ENCODE measurements at places on chromosomes 7 and 10. TPM values are rescaled to one million over a fixed set of nuclear protein-coding genes. Genes with fewer than 3 reads are reported as not detected.

NUTM2E gene
- 1.3 TPM for total RNA-seq

DNA sequence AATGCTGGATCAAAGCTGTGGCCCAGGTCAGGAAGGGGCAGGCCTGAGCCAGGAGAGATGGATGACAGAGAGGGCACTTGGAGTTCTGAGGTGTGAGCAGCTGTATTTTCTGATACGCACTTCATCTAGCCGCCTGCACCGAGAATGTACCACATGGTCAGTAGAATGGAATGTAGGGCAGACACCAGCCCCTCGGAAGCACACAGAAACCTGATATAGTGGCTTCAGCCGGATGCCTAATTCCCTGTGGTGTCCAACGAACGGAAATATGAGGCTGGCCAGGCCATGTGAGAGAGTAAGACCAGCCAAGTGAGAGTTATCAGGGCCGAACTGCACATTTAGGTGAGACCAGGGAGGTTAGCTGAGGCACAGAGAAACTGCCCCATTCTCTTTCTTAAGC lies 46.7 kb upstream of the PLCE1 start:
- peak; percentile 39 for DNase-seq

DNA sequence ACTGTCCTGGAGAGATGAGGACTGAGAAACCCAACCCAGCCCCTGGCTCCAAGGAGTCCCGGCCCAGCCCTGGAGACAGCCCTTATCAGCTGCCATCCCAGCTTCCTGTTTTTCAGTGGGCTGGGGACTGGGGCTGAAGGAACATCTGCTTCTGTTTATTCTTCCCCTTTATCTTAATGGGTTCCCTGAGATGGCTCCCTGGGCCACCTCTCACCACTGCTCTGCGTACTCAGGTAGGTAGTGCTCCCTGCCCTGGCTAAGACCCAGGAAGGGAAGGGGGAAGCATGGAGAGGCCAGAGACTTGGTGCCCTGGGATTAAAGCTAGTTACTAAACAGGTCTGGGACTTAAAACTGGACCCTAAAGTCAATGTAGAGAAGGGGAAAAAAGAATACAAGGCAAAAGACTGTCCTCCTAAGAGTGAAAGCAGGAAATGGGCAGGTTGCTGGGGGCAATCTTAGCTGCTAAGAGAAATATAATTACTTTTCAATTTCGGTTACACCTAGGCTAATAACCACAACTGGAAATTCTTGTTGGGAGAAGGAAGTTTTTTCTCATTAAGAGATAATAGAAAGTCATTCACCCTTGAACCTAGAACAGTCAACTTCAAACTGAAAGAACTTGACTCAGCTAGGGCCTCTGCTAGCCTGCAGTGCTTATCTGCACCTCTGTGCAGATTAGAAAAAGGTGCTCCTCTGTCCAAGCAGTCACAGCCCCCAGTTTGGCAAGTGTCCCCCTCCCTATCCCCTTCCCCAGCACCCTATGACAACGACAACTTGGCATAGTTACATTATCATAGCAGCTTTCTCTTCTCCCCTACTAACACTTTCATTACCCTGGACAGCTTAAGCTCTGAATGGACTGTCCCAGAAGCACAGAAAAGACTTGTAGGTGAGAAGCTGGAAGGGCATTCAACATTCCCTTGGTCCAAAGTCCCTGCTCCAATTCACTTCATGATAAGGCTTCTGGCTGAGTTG lies 65.6 kb upstream of the KDM7A start:
- no peak for DNase-seq

DNA sequence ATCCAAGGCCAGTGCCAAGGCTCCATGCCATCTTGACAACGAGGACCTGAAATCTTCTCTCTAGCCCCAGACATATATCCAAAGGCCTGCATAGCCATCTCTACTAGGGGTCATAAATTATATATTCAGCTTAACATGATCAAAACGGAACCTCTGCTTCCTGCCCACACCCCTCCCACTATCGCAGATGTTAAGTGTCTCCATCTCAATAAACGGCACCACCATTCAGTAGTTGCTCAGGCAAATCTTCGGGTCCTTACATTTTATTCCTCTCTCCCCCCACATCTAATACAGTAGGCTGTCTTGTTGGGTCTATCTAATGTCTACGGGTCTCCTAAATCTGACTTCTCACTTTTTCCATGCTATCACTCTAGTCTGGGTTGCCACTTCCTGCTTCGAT lies 201.1 kb upstream of the PLXNA4 start:
- DNase-seq, result no peak

- no peak for DNase-seq
Measured at GRCh38 chr7:10225275-10225674, 748.4 kb upstream of the PHF14 start.
